ENCODE measurements at places on chromosomes 3 and 15.

- DNase-seq, result no peak
These were observed 81.9 kb downstream of the CHL1 start for GRCh38 chr3:278300-279064.

DNA sequence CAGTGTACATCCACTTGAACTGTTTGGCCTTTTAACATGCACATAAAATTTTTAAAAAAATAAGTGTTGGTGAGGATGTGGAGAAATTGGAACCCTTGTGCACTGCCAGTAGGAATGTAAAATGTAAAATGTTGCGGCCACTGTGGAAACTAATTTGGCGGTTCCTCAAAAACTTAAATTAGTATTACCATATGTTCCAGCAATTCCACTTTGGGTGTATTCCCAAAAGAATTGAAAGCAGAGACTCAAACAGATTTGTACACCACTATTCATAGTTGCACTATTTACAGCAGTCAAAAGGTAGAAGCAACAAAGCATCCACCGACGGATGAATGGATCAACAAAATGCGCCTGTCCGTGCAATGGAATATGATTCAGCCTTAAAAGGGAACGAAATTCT lies 55.2 kb upstream of the SEC61A1 start:
- no peak for DNase-seq

- DNase-seq, result no peak
These were observed 107.5 kb downstream of the CHCHD6 start for GRCh38 chr3:126811530-126811929.

GRCh38 chr15:99408236-99409096 lies 157.2 kb downstream of the LRRC28 start:
- DNase-seq, result peak; percentile 12

- DNase-seq, result no peak
These were observed 195.1 kb downstream of the DTWD1 start for GRCh38 chr15:49815950-49816349.

DNA sequence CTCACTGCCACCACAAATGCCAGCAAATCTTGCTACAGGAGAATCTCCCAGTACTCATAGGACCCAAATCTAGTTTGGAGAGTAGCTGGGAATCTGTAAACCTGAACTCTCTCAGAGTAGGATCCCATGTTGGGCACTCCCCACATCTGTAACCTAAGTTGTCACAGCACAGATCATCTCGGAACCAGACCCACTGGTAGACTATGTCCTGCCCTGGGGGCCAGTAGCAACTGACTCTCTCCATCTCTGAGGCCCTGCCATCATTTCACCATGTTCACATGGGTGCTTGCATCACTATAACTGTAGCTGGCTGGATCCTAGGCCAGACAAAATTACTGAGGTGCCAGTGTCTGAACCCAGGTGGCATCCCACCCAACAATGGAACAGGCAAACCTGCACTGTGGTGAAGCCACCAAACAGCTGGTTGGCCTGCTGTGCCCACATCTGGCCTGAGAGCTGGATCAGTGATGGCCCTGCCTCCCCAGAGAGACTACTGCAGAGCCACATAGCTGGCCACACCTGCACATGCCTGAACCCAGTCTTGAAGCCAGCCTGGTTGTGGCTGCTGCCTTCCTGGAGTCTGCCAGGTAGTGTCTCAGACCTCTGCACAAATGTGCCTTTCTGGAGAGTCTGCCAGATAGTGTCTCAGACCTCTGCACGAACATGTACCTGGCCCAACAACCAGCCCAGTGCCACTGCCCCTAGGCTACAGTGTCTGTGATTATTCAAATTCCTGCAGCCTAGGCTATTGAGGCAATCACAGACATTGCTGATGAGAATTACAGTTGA lies 82.0 kb downstream of the ISL2 start:
- DNase-seq, result no peak

GRCh38 chr3:100709842-100710260 lies 557 bp downstream of the TFG start:
- DNase-seq, result peak; percentile 75

- no peak for DNase-seq
These were observed 111.7 kb downstream of the LMLN start for GRCh38 chr3:198071602-198072287.

- no peak for DNase-seq
These were observed 104.0 kb upstream of the SMAD3 start for GRCh38 chr15:66961407-66961884.

DNA sequence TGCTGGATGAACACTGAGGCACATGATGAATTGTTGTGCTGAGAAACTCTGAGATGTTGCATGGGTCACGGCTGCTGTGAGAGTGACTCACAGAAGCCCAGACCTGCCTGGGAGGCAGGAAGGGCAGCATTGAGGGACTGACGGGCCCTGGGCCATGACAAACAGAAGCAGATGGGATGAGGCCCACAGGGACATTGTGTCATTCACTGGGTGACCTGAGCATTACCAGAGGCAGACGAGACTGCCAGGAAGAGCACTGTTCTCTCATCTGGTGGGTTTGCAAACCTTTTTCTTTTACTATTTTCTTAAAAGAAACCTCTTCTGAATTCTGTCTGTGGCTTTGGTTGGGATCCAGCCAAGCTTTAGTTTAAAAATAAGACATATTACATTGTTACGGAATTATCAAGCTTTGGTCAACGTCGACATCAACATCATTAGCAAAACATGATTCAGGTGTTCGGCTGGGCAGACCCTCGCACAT lies 67.8 kb downstream of the BDH1 start:
- no peak for DNase-seq

DNA sequence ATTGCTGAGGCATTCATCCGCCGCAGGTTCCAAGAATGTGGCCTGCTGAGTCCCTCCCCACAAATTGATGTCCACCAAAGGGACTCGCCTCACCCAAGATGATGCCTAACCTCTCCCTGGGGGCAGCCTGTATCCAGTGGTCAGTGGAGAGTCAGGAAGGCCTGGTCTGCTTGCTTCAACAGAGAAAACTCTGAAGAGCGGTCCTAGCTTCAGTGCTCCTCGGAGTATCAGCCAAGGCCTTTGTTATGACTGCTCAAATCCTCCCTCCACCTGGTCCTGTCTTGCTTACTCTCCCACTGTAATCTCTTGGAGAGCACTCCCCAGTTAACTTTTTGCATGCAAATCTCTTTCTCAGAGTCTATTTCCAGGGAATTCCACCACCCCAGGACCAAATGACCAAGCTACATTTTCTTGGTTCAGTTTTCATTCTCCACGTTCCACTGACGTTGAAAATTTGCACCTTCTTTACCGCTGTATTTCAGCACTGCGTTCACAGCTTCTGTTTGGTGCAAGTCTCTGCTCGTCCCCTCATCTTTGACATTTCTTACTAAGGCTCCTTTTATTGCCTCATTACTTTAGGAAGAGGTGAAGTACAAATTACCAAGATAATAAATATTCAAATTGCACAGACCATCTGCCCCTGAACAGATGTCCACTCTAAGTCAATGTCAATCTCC lies 22.3 kb downstream of the CMTM7 start:
- no peak for DNase-seq

DNA sequence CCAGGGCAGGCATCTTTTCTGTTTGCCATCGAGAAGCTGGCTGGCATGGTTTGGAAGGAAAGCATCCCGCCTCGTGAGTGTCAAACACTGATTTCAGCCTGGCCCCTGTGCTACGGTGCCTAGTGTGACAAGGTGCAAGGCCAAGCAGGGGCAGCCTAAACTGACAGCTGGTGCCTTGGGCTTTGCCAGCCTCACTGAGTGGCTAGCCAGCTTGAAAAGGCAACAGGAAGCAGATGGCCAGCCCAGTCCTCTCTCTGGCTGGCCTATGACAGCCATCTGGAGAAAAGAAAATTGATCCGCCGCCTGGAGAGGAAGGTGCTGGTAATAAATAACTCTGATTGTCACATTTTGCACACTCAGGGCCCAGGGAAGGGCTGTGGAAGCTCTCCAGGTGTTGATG lies 52.2 kb downstream of the C3orf85 start:
- peak; percentile 67 for DNase-seq

DNA sequence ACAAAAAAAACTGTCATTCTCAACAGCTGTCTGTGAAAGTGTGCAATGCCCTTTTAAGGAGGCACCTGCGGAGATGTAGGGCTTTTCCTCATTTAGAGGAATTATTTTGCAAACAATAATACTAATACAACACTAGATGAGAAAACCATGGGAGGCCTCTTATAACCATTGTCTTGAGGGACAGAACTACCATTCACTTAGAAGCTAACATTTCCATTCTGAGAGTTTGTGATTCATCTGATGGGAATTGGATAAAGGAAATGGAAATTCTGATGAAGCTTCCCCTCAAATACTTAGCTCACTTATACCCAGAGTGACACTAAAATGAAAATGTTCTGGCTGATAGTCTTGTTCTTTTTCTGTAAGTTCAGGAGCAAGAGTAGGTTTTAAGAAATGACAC lies 147.7 kb downstream of the CADPS start:
- DNase-seq, result no peak

- DNase-seq, result no peak
These were observed 869.1 kb downstream of the TBL1XR1 start for GRCh38 chr3:176328198-176328597.

DNA sequence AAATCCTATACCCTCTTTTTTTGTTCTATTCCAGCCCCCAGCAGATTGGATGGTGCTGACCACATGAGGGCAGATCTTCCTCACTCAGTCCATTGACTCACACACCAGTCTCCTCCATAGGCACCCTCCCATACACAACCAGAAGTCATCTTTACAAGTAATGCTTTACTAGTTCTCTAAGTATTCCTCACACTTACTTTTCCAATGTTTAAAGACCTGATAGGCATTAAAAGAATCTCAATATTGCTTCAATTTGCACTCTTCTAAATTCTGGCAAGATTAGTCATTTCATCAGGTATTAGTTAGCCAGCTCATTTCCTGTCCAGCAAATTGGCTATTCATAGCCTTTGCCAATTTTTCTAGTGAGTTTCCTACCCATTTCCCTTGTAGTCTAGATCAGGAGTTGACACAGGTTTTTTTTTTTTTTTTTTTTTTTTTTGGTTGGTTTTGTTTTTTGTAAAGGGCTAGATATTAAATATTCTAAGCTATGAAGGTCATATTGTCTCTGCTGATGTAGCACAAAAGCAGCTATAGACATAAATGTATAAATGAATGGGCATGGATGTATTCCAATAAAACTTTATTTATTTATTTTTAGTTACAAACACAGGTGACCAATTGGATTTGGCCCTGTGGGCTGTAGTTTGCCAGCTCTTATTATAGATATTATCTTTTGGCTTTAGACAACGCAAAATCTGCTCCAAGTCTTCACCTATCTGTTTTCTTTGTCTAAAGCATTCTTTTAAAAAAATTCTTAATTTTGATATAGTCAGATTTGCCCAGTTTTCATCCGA lies 76.1 kb downstream of the ABHD5 start:
- DNase-seq, result no peak

- no peak for DNase-seq
These were observed 148.0 kb downstream of the RPLP1 start for GRCh38 chr15:69600556-69601085.
